ENCODE measurements at places on chromosomes 2 and 18.

DNA sequence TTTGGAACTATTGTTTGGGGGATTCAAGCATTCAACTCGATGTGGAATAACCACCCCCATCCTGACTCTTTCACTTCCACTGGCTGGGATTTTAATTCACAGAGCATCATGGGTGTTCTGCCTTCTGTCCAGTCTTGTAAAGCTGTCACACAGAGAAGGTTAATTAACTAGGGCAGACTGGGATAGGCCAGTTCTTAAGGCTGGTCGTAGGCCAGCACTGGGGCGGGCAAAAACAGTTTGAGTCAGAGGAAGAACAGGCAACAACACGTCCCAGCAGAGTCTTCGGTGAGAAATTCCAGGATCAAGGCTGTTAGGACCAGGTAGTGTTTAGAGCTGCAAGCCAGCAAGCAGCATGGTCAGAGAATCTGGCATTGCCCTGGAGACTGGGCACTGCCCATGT is 4.0 kb upstream of the RNF152 start:
- no peak for DNase-seq

- no peak for DNase-seq
Measured at GRCh38 chr2:101754618-101755017, 57.1 kb downstream of the MAP4K4 start.

DNA sequence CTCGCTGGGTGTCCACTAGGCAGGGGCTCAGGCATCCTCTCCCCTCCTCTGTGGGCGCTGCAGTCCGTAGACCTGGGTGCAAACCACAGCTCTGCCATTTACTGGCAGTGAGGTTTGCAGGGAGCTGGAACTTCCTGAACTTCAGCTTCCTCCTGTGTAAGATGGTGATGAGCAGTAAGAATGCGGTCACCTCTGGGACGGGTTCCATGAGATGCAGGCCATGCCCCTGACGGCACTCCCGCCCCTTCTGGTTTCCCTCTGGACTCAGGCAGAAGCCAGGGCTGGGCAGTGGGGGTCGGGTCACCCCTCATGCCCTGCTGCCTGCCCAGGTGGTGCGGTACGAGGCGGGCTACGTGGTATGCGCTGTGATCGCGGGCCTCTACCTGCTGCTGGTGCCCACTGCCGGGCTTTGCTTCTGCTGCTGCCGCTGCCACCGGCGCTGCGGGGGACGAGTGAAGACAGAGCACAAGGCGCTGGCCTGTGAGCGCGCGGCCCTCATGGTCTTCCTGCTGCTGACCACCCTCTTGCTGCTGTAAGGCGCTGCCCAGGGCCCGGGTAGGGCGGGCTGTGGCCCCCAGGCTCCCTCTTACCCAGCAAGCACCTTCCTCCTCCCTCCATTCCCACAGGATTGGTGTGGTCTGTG is 1.5 kb downstream of the PROM2 start:
- DNase-seq: no peak

GRCh38 chr2:24894750-24895149 is 25.3 kb downstream of the ADCY3 start:
- no peak for DNase-seq

- no peak for DNase-seq
Measured at GRCh38 chr2:1802046-1802445, 57.7 kb upstream of the PXDN start.

DNA sequence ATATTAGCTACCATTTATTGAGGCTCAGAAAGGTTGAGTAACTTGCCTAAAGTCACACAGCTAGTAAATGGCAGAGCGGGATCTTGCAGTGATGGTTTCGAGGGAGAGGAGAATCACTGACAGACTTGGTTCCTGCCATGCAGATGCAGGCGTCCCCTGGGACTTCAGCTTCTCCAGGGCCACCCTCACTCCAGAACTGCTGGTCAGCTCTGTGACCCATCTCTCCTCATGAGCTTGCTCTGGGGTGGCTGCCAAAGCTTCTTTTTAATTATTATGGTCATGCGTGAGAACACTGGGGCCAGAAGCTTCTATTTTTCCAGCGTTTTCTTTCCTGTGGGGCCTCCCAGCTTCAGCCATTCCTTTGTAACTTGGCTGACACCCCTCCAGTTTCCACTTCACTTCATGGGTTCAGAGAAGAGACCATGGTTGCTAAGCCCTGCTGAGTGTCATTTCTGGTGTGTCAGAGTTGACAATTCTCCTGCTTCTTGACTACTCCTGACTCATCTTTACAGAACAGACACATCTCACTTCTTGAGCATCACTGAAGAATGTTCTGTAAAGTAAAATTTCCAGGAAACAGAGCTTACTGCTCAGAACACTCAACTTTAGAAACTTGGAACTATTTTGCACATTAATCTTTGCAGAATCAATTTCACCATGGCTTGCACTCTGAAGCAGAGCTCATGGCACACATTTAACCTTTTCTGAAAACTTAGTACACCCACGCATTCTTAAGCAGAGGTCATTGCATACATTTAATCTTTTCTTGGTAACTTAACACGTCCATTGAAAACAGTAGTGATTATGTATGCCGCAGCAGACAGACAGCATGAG is 70.4 kb downstream of the IL1R2 start:
- peak; percentile 12 for DNase-seq

DNA sequence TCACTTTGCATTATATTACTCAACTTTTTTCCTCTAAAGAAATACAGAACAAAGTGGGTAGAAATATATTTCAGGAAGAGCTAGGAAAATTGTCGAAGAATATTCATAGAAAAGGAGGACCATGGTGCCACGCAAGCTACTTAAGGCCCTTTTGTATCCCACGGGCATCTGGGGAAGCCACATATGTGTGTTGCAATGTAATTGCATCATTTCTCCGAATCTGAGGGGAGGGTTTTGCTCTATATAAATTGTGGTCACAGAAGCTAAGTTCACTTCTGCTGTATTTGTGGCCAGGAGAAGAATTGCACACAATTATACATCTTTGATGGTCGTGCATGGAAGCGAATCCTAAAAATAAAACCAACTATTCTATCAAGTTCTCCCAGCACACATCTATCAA is 360.3 kb downstream of the IRS1 start:
- DNase-seq: no peak

DNA sequence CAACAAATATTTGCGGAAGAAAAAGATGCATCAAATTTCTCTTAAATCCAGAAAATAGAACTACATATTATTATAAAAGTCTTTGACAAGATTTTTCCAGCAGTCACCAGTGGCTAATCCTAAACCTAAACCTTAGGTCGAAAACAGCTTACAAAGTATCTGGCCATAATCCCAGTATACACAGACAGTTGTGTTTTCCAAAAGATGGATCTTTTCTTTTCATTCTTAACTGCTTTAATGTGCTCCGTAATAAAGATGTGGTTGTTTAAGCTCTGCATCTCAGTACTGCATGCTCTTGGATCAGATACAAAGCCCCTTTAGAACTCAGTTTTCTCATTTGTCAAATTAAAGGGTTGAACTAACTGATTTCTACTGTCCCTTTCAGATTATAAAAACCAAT is 247.8 kb downstream of the TXNL1 start:
- no peak for DNase-seq

DNA sequence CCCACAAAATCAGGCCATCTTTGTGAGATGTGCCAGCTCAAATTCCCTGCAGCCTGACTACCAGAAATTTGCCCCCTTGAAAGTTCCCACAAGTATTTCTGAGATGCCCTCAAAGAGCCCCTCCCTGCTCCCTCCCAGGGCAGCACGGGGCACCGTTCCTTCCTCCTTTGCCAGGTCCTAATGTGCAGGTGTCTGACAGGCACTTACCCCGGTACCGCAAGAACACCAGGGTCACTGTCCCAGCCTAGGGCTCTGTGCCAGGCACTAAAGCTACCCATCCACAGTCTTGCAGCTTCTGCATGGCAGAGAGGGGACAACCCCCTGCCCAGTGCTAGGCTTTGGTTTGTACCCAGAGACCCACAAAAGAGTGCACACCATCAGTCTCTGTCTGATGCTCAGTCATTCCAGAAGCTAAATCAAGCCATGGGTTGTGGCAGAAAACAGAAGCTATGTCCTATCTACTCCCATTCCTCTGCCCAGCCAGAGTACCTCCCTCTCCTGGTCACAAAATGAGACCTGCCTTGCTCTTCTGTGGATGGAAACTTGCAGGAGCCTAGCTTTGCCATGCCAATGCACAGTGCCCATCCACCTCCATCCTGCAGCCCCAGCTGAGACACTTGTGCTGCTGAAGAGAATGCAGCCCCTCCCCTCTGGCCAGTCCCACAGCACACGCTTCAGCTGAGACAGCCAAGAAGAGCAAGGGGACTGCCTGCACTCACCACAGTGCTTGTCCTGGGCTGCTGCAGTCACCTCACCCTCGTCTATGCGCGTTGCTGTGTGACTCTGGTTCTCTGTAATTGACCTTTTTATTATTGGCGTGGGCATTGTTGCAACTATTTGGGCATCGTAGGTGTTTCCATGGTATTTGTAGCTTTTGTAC is 48.7 kb downstream of the INPP5D start:
- DNase-seq: no peak

DNA sequence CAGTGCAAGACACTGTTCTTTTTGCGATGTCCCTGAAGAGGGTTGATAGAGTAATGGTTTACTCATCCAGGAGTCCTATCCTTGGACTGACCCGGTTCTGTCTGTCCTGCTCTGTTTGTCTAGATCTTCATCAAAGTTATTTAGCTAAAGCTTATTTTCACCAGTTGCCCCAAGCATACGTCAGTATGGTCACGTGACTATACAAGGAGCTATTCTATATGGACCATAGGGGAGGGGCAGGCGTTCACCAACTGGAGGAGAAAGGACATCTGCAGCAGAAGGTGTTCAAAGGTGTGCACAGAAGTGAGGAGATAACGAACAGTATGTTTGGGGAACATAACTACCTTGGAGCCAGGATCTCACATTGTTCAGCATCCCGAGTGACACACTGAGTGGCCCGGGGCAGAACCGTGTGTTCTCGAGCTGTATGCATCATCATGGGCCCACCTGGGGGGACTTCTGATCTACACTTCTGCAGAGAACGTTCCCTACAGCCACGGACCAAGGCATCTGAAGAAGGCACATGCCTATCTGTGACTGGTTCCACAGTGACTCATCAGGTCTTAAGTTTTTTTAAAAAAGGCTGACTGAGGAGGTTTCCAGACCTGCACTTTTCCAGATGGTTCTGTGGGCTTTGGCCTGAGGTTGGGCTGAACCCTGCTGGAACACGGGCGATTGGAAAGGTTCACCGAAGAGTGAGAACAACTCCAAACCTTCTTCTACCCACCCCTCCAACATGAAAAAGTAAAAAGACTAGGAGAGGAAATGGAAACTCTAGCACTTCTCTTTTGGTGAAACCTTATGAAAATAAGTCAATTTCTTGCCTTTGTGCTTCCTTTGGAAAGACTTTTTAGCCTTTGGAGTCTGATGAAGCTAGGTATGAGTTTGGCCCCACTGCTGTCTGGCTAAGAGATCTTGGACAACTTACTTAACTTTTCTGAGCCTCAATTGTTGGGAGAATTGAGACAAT is 68.6 kb upstream of the YWHAQ start:
- no peak for DNase-seq

GRCh38 chr2:98605076-98605475 is 3.2 kb downstream of the COA5 start:
- no peak for DNase-seq

GRCh38 chr2:102122909-102123308 is 19.6 kb upstream of the IL1R1 start:
- DNase-seq: no peak

All from stimulated activated CD4-positive, alpha-beta T cell treated with anti-CD3 and anti-CD28 coated beads, Interleukin-4, amount 100 ng/mL, for 4 hours (primary cell).